ENCODE measurements at places on chromosomes 11 and 22.

- no peak for ATAC-seq
These were observed 28.4 kb downstream of the RNF169 start for GRCh38 chr11:74777038-74777437.

DNA sequence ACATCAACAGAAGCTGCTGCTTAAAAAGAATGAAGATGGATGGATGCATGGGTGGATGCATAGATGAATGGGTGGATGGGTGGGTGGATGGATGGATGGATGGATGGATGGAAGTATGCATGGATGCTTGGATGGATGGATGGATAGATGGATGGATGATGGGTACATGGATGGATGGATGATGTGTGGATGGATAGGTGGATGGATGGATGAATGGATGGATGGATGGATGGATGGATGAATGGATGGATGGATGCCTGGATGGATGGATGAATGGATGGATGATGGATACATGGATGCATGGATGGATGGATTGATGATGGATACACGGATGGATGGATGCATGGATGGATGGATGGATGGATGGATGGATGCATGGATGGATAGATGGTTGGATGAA is 110.8 kb downstream of the LDLRAD3 start:
- no peak for ATAC-seq

DNA sequence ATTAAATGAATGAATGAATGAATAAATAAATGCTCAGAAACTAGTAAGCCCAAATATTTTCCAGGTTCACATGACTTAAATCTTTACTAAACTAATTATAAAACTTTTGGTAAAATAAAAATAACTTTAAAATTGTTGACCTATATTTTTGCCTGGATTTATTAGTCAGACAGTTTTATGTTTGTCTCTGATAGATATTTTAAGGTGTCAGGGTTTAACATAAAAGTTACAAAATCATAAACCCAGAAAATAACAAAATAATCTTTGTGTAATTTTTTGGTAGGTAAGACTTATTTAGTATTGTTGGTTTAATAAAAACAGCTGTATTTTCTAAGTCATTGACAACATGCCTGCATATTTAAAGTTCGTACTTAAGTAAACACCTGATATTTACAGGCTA is 27.4 kb upstream of the HEPHL1 start:
- no peak for ATAC-seq

GRCh38 chr11:530960-531831 is 4.2 kb downstream of the HRAS start:
- ATAC-seq, result no peak

DNA sequence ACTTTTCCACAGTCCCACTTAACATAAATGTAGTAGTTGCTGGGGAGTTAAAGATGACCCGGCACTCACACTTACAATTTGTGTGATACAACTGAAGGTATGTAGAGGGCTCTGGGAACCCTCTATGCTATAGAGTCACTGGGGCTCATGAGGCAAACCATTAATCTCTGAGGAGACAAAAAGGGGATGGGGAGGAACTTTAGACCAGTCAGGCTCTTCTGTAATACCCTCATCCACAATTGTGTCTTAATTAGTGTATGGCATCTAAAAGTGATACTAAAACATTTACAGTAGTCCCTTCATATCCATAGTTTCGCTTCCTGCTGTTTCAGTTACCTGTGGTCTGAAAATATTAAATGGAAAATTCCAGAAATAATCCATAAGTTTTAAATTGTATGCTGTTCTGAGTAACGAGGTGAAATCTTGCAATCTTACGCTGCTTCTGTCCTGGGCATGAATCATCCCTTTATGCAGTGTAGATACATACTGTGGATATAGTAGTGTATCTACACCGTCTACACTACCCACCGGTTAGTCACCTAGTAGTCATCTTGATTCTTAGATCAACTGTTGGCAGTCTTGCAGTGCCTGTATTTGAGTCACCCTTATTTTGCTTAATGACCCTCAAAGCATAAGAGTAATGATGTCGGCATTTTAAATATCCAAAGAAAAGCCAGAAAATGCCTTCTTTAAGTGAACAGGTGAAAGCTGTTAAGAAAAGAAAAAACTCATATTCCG is 12.2 kb downstream of the CBL start:
- peak; percentile 100 for ATAC-seq

DNA sequence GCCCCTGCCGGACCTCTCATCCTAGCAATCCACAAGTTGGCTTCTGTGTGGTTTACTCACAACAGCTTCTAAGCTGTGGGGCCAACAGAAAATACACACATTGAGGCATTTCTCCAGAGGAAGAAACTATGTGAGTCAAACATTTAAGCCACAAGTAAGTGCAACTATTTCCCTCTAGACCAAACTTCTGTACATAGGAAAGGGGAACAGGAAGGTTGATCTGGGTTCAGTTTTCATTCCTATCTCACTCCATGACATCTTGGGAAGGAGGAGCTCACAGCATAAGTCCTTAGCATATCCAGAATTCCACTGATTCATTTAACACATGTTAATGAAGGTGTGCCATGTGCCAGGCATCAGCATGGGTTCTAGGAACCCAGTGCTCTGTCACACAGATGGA is 72.8 kb upstream of the PICALM start:
- no peak for ATAC-seq

DNA sequence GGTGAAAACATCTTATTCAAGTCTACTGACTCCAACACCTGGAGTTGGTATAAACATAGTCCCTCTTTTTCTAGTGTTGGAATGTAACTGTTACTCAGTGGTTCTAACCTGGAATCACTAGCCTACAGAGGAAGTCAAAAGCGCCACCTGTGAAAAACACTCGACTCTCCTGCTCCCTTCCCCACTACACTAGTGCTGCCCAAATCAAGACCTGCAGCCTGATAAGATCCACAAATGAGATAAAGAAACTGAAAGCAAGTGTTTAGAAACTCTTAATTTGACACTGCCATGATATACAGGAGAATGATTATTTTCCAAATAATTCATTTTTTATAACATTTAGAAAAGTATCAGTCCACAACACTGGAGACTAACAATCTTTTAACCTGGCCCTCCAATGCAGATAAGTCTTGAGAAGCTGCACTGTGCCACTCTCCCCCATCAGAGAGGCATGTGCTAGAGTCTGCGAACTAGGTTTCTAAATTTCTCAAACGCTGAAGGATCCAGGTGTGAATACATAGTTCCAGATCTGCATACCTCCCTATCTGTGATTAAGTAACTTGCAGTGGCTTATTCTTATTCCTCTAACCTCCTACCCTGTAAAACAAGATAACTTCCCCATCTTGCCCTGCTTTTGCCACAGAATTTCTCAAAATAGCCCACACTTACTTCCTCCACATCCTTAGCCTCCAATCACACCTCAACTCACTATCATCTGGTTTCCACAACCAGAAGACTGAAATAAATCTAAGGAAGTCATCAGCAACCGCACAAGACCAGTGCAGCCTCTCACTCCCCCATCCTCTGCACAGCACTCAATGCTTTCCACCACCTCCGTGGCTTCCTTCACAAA is 88.1 kb downstream of the RRAS2 start:
- peak; percentile 28 for ATAC-seq

- no peak for ATAC-seq
These were observed 39.7 kb downstream of the USP35 start for GRCh38 chr11:78228467-78228866.
